DMS79 (cell line): ENCODE measurements at places on chromosomes 6 and 20.

DNA sequence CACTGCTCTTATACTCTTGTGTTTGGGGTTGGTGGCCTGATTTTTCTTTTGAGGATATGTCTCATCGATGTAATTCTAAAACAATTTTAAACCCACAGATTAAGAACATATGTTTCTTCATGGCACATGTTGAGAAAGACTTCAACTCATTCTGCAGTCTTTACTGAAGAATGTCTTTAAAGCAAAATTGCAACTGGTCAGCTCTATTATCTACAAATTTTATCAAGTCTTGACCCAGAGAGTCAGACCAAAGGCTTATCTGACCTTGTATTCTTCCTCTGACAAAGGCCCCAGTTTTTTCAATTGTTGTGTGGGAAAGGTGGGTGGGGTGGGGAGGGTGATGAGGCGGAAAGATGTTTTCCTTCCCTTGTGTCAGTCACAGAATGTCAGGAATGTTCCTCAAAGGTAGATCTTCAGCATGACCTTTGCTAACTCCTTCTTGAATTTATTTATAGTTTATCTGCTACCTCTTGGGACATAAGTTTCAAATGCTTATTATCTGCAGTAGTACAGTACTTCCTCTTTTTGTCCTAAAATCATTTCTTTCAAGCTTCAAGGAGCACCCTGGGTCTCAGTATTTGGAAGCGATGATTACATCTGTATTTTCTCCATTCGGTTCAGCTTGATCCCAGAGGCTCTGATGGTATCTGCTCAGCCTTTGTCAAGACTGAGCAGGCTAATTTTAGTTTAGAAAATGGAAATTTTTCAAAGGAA lies 63.2 kb upstream of the TIAM2 start:
- DNase-seq = no peak

DNA sequence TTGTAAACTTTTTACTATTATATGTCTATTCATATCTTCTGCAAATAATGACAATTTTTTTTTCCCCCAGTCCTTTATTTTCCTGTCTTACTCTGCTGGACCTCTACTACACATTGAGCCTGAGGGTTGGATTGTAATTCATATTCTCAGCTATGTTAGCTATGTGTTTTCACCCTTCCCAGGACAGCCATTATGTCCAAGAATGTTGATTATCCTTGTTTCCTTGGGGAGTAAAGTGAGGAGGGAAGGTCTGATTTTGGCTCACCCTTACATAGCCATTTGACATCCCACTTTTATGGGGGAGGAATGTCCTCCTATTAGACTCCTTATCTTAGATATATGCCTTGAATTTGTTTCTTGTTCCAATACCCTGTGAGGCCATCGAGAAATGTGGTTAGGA lies 17.6 kb upstream of the TBC1D32 start:
- DNase-seq = no peak

DNA sequence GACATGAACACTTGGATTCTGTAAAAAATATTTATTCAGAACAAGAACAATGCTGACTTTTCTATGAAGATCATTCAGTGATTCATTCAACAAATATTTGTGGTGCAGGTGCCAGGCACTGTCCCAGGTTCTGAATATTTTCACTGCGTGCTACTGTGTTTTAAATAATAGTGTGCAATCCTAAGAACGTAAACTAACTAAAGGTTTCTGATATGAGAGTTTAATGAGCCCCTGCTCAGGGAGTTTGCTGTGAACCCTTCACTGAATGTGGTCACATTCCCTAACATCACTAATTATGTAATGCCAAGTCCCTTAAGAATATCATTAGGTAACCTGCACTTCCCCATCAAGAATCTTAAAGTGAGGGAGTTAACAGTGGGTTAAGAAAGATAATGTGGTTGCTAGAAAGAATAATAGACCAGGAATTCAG lies 1.7 kb upstream of the TMEM170B start:
- DNase-seq = no peak

DNA sequence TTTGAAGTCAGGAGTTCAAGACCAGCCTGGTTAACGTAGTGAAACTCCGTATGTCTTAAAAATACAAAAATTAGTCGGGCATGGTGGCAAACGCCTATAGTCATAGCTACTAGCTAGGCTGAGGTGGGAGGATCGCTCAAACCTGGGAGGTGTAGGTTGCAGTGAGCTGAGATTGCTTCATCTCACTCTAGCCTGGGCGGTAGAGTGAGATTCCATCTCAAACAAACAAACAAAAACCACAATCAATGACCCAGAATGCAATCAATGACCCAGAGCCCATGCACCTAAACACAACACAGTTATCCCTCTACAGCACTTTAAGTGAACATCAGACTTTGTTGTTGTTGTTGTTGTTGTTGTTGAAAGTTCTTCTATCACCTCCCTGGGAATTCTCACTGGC lies 77.9 kb downstream of the MYB start:
- no peak for DNase-seq

GRCh38 chr6:53301801-53302537 lies 46.8 kb downstream of the ELOVL5 start:
- no peak for DNase-seq

DNA sequence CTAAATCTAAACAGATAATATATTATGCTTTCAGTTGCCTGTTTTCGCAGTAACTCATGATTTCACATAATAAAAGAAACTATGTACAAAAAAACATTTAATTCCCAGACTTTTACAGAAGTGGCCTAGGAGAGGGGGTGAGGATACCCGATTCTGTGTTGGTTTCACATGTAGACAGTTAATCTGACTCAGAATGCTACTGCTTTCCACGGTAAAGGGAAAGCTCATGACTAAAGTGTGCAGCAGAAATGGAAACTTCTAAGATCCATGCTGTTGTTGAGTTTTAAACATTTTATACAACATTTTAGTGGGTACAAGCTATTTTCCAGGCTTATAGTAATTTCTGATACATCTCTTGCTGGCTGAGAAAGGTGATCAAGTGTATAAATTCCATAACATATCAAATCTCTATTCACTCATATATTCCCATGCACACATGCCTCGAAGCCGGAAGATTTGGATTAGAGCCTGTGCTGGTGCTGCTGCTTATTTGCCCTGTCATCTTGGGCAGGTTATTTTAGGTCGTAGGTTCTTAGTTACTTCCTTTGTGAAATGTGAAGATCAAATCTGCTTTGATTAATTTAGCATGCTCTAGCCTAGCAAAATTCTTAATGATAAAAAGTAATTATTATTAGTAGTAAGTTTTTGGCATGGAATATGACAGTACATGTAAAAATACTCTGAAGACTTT lies 896.7 kb upstream of the MAP3K7 start:
- no peak for DNase-seq

GRCh38 chr6:81465859-81466258 lies 286.6 kb downstream of the TENT5A start:
- no peak for DNase-seq

DNA sequence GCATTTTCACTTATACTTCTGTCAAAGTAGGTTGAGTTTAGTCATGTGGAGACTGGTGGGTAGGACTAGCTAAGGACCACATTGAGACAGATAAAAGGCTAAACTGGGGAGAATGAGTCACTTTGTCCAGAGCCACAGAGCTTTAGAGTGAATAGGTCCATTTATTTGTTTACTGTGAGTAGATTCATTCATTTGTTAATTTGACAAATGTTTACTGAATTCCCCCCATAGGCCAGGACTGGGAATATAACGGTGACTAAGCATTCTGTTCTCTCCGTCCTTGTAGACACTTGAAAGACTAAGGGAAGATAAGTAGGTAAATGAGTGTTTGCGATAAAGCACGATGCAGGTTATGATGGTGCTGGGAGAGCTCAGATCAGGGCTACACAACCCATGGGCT lies 699.7 kb upstream of the ID4 start:
- peak; percentile 31 for DNase-seq

DNA sequence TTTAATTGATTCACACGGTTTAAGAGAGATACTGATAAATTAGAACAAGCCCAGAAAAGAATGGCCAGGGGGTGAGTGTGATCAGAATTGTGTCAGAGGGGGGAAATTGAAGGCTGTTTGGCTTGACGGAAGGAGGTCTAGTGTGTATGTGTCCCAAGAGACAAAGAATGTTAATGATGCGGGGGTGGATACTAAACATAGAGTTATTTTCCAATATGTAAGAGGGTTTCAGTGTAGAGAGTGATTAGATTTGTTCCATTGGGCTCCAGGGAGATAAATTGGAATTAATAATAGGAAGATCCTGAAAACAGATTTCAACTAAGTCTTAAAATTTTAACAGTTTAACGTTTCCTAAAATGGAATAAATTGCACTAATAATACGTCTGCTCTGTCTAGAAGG lies 38.1 kb upstream of the UTRN start:
- no peak for DNase-seq

DNA sequence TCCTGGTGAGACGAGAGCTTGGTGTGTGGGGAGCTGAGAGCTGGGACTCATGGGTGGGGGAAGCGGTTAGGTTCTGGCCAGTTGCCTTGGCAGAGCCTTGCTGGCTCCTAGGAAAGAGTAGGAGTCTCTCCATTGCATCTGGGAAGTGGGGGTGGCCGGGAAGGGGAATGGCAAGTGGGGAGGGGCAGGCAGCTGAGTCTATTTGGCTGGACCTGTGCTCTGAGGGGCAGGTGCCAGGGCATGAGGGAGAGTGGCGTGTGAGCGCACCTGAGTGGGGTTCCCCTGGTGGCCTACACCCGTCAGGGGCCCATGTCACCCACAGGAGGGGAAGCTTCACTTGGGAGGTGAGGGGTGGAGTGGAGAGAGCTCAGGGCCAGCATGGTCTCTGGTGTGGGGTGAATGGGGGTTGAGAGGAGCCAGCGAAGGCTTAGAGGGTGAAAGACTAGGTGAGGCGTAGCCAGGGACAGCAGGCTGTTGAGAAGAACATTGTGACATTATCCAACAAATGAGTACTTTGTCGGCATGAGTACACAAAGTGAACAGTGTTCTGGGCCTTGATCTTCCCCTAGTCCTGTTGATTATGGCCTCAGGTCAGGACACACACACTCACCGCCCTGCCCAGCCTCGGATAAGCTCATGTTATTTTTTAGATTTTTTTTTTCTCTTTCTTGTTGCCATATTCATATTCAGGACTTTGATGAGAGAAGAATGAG lies 59.8 kb downstream of the FAM120B start:
- DNase-seq = no peak

GRCh38 chr6:39189915-39190544 lies 39.2 kb downstream of the KCNK5 start:
- no peak for DNase-seq

GRCh38 chr6:294656-295565 lies 2.6 kb downstream of the DUSP22 start:
- DNase-seq = no peak

- DNase-seq = no peak
Observed at GRCh38 chr20:46731770-46732169, 22.3 kb downstream of the SLC2A10 start.

- DNase-seq = no peak
Observed at GRCh38 chr6:44041461-44042260, 85.6 kb downstream of the MRPL14 start.

DNA sequence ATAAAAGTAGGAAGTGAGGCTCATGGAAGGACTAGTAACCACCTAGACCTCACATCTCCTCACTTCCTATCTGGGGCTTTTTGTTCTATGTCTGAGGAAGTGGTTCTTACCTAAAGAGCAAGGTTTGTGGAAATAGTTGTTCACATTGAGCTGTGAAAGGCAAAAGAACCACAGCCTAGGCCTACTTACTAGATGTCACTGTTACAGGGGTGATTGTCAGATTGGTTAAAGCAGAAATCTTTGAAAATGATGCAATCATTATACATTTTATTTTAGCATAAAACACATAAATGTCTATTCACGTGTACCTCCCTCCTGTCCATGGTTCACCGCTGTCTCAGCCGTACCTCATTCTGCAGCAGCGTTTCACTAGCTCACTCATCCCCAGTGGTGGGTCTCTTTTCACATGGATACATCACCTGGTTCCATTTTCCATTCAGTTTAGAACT lies 268.8 kb downstream of the TMEM242 start:
- DNase-seq = no peak

DNA sequence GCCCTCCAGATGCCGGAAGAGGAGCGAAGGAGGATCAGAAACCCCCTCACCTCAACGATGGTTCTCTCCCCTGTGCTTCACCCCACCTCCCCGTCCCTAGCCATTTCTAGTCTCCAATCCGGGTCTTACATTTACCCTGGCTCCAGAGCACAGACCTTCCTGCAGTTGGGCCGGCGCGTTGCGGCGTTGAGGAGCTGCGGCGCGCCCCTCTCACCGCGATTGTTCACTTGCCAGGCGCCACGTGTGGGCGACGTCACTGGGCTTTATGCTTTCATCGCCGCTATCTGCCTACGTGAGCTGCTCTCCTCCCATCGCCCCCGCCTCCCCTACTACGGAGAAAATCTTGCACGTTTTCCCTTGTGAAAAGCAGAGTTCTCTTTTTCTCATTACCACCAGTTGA lies at the start of gene CRISP2:
CRISP2 (minus strand) TSS at position 198 of the 400 bp plus-strand sequence. CDS start 4,347 bp downstream, outside the sequence.
- DNase-seq = peak; percentile 41

- DNase-seq = no peak
Observed at GRCh38 chr20:61696181-61696735, 369.4 kb downstream of the TAF4 start.

GRCh38 chr20:19644085-19644484 lies 114.0 kb upstream of the RIN2 start:
- DNase-seq = no peak

DNA sequence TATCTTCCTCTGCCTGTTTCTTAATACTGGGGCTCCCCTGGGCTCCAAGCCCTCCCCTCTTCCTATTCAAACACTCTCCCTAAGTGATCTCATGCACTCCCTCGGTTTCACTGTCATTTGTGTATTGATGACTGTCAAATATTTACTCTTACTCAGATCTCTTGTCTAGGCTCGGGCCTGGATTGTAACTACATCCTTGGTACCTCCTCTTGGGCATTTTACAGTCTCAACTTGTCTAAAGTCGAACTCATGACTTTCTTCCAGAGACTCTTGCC lies 189.4 kb upstream of the PRDM1 start:
- no peak for DNase-seq

- no peak for DNase-seq
Observed at GRCh38 chr20:50460608-50461267, 49.4 kb upstream of the PTPN1 start.
